ENCODE measurements at places on chromosomes 3 and 15.

- no peak for DNase-seq
These were observed 41.4 kb upstream of the SLC41A3 start for GRCh38 chr3:126125341-126125740.

DNA sequence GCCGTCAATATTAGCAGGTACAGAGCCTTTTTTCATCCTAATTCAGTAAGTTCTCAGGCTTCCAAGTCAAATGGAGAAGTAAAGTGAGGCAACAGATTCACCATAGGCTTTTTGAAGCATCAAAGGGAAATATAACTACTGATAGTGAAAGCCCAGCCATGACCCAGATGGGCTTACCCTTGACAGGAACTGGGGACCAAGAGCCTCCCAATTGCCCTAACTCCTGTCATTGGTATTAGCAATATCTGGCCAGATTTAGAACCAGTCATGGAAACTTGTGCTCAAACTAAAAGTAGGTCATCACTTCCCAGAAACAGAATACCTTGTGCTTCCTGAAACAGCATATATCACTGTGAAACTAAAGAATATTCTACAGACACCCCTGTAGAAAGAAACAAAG is 33.0 kb downstream of the NME9 start:
- no peak for DNase-seq

- no peak for DNase-seq
These were observed 90.7 kb upstream of the GOLIM4 start for GRCh38 chr3:168186293-168186983.

DNA sequence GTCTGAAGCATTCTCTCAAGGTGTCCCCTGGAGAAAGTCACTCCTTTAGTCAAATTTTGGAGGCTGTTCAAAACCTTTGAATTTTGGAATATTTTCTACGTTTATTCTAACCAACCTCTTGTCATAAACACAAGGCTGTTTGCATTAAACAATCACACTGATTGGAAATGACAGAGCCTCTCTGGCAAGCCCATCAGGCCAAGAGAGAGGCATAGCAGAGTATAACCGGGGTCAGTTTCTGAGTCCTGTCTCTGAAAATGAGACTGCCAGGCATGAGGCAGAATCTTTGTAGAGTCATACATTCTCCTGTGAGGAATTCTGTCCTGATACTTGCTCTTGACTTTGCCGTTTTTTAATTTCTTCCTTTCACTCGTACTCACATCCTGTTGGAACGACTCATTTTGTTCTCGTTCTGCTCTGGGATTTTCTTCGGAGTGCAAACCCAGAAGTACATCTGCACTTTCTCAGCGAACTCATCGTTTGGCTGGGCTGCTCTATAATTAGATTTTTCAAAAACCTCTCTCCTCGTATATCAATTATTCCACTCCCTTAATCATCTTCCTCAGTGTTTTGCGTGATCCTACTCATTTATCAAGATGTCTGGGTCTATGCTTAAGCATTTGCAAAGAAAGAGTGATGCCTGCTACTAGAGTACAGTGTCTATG is 114.2 kb downstream of the AGBL1 start:
- DNase-seq = no peak

GRCh38 chr3:150414959-150415358 is 6.9 kb downstream of the TSC22D2 start:
- DNase-seq = no peak

GRCh38 chr3:45552031-45552793 is 42.3 kb upstream of the LIMD1 start:
- no peak for DNase-seq

GRCh38 chr15:40870716-40871115 is 3.3 kb downstream of the RHOV start:
- no peak for DNase-seq

GRCh38 chr3:41932464-41932863 is 29.4 kb downstream of the ULK4 start:
- DNase-seq = no peak

DNA sequence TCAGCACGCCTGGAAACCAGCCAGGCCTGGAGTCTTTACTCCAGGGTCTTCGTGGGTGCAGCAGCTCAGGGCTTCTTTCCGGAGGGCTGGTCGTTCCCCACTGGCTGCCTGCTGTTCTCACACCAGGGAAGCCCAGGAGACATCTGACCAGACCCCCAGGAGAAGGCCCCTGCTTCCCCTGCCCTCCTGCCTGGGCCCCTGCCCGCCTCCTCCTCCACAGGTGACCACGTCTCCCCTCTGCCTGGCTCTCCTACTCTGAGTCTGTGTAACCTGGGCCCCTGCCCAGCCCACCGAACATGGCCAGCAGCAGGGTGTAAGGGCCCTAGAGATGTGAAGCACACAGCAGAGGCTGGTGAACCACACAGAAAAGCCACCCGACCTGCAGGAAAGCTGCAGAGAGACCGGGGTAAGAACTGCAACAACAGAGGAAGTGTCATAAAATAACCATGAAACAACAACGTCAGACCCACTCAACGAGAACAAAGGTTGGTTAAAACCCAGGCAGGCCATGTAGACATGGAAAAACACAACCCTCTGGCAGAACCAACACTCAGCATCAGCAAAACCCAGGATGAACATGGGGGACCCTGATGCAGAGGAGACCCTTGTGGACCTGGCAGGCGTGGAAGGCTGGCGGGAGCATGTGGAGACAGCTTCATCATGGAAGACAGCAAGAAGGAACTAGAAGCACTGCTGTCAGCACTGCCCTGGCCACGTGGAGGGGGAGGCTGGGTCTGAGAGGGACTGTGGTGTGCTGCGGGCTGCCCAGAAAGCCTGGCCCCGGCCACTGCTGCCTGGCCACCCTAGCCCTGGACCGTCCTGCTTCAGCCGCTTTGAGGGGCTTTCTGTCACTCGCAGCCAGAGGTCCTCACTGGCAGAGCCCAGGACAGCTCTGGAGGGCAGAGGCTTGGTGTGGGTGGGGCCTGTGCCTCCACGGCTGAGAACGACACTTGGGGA is 20.4 kb downstream of the UROC1 start:
- DNase-seq = no peak

DNA sequence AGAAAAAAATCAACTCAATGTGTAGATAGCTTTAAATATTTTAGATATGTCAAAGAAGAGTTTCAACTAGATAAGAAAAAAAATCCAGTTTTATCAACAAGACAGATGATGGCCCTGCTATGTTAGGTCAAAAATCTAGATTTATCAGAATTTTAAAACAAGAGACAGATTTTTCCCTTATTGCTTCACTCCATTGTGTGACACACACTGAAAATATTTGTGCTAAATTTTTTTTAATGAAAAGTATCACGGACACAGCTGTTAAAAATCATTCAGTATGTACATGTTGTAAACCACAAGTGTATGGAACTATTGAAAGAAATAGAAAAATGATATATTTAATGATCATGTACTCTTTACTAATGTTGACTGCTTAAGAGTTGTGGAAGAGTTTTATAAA is 43.6 kb downstream of the FOXB1 start:
- DNase-seq = no peak

DNA sequence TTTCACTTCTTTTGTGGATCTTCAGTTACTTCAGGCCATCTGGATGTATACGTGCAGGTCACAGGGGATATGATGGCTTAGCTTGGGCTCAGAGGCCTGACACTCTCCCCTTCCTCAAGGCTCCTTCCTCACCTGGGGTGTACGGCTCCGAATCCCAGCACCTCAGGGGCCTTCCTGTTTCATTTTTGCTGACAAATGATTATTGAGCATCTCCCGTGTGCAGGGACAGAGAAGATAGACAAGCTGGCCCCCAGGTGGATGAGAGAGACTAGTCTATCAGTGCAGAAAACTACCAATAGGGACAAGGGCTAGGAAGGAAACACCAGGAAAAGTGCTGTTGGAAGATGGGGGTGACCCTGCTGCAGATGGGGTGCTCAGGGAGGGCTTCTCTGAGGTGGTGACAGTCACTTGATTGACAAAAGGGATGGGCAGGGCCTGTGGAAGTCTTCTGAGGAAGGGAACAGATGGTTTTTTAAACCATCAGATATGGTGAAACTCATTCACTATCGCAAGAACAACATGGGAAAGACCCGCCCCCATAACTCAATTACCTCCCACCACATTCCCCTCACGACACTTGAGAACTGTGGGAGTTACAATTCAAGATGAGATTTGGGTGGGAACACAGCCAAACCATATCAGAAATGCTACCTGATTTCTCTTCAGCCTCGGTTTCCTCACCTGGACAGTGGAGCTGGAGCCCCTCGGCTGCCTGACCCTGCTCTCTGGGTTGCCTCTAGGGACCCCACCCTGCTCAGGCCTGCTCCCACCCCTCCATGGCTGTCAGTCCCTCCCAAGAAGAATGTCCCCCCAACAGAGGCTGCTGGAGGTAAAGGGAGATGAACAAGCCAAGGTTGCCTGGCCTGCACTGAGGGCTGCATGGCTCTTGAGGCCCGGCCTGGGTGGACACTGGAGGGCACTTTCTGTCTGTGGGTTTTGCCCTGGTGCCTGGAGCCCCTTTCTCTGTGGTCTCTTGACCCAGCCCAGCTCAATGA is 37.2 kb upstream of the ACAD9 start:
- DNase-seq = no peak

- DNase-seq = no peak
These were observed 142.9 kb upstream of the NR2F2 start for GRCh38 chr15:96187341-96188305.

DNA sequence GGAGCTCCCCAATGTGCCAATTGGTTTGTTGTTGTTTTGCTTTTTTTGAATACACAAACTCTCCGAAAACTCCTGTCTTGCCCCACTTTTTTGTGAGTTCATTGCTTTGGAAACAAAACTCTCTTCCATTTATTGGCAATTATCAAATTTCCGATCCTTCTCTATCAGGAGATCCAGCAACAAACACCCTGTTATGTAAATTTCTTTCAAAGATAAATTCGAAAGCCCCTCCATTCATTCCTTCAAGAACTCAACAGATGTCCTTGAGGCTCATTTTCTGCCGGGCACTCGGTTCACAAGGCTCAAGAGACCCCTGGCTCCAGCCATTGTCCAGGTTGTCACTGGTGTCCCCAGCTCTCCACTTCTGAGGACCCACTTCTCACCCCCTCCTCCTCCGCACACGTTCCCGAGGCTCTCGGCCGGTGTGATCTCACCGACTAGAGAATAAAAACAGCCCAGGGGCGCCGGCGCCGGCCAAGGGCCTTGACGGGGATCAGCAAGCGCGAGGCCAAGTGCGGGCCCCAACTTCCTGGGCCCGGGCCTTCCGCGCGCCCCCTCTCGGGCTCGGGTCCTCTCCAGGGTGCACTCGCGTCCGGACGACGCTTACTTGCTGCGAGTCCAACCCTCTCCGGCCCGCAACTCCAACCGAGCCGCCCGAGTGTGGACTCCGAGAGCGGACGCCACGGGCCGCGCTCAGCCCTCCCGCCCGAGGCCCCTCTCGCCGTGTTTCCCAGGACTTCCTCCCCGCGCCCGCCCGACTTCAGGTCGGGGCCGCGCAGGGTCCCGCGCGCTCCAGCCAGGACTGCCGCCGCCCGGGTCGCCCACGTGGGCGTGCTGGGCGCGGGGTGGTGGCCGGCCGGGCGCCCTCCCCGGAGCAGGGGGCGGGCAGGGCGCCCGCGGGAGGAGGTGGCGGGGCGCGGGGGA is 533 bp upstream of the SMAD3 start:
- DNase-seq = no peak

DNA sequence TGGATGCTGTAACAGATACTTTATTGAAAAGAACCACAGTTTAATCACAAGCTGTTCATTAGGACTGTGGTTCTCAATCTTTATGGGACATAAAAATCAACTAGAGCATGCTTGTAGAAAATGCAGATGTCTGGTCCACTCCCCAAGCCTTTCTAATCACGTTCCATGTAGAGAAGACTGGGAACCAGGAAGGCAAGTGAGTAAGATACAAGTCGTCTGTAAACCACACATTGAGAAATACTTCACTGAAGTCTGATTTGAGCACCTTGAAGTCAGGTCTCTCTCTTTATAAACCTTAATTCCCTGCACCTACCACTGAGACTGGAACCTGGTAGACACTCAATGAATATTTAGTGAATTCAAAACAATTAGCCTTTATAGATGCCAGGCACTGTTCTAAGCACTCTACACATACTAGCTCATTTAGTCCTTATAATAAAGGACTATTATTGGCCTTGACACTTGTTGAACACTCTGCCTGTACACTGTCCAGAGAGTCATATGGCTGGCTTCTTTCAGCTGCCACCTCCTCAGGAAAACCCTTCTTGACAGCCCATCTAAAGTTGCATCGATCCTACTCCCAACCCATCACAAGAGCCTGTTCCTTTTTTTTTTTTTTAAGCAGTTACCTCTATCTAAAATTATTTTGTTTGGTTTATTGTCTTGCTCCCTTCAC is 59.0 kb upstream of the CMSS1 start:
- no peak for DNase-seq

- no peak for DNase-seq
These were observed 105.5 kb downstream of the STRIT1 start for GRCh38 chr3:155188031-155188430.

GRCh38 chr3:127156338-127157050 is 36.4 kb upstream of the PRR23E start:
- DNase-seq = no peak

DNA sequence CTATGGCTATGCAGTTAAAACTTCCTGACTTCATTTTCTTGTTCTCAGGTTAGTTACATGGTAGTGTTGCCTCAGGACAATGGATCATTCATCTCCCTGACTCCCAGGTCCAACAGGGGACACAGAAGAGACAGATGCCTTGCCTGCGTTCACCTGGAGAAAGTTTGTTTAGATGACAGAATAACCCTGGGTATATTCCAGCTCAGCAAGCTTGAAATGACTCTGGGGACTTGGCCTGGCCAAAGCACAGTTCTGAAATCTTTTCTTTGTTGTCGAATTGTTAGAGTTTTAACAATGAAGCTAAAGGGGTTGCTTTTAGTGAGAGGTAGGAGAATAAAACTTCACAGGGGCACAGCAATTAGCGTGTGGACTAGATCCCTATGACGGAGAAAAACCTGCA is 206.1 kb downstream of the PDZRN3 start:
- DNase-seq = no peak

GRCh38 chr3:140521751-140522445 is 156.0 kb upstream of the TRIM42 start:
- no peak for DNase-seq

DNA sequence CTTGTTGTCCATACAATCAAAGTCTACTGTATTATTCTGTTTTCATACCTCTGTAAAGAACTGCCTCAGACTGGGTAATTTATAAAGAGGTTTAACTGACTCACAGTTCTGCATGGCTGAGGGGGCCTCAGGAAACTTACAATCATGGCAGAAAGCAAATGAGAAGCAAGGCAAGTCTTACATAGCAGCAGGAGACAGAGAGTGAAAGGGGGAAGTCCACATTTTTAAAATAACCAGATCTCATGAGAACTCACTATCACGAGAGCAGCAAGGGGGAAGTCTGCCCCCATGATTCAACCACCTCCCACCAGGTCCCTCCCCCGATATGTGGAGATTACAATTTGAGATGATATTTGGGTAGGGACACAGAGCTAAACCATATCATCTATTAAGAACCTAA is 724.6 kb upstream of the CBLB start:
- no peak for DNase-seq

DNA sequence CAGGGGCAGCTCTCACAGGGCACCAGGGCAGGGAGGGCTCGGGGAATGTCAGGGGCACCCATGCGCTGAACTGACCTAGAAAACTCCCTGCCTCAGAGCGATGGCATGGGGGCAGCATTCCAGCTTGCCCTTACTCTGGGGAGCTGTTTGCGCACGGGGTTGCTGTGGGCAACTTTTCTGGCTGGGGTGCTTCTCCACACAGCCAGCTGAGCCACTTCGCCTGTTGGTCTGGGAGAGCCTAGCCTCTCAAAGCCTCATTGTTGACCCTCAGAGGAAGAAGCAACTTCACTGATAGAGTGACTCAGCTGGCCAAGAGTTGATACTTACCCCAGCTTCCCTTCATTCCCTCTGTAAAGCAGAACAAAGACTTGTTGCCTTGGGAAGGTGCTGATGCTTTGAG is 42.6 kb upstream of the MRPS22 start:
- no peak for DNase-seq

- no peak for DNase-seq
These were observed 31.0 kb upstream of the THBS1 start for GRCh38 chr15:39549912-39550311.
